Left ventricle myocardium superior (tissue), 1 donor: ENCODE measurements at places on chromosomes 4 and X.

- DNase-seq, result no peak
These were observed 46.3 kb upstream of the AFAP1 start for GRCh38 chr4:7985891-7986441.

GRCh38 chr4:102400898-102401297 is 55.6 kb upstream of the SLC39A8 start:
- DNase-seq, result no peak

DNA sequence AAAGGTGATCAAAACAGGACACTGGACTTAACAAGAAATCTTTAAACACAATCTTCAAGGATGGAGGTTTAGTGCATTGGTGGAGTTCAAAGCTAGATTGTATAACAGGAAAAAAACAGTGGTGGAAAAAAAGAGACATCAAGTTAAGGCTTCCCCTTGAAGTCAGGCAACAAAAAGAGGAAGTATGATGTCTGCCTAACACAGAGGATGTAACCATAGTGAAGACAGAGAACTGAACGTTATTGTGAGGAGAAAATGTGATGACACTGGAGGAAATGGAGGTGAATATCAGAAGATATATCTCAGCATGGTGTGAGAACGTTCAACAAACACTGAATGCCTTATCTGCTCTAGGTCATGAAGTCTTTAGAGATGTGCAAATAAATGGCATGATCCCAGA is 192.4 kb upstream of the AR start:
- DNase-seq, result no peak

GRCh38 chrX:122445466-122445865 is 738.6 kb upstream of the GRIA3 start:
- no peak for DNase-seq

- DNase-seq, result no peak
These were observed 20.8 kb upstream of the ZCCHC12 start for GRCh38 chrX:118802857-118803256.

- no peak for DNase-seq
These were observed 16.0 kb upstream of the PLA2G12A start for GRCh38 chr4:109745830-109746229.
